H1 (cell line): ENCODE measurements at places on chromosomes 11 and 22. TPM values are rescaled to one million over a fixed set of nuclear protein-coding genes. Genes with fewer than 3 reads are reported as not detected.

DNA sequence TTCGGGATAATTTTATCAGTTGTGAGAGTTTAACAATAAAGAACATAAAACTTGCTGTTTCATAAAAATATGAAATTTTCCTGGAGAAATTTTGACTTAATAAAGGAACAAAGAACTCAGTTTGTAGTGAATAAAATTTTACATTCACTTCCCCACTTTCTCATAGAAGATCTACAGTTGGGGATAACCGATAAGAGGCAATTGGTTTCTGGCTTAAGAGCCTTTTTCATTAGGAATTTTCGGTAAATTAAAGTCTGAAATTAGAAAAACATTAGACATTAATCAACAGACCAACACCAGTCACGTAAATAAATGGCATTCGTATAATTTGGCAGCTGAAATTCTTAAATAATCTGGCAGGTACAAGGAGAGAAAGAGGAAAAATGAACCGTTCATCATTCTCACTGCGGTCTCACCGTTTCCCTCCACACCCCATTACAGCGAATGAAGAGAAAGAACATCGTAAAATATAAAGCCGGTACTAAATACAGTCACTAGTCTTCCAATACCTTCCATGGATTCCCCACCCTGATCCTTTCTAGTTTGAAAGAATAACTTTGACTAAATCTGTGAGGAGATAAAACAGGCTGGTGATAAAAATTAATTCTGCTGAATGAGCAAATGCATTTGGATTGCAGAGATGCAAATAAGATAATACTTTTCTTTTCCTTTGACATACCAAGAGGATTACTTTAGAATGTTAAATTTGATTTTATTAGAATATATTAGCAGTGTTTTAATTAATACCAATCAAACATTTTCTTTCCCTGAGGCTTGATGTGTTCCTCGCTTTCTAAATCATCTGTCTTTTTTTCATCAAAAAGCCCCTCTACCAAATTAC lies 19.5 kb downstream of the BLID start:
- DNase-seq: no peak

The RSF1 gene
- 79.3 and 87.9 TPM in 2 replicates for total RNA-seq

- peak; percentile 60 for DNase-seq
Measured at GRCh38 chr11:124745270-124745834, 5.6 kb downstream of the NRGN start.

DNA sequence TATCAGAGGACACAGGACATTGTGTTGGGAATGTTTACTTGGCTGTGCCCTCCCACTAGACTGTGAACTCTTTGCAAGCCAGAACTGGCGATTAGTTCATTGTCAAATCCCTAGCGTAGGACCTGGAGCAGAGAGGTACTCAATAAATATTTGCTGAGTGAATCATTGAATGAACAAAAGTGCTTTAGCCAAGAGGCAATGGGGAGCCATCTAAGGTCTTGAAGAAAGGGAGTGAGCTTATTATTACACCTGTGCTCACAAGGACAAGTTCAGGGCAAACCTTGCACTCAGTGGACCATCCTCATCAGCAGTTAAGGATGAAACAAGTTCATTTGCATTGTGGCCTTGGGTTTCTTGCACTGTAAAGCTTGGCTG lies 1.1 kb upstream of the RASSF10 start:
- no peak for DNase-seq

- no peak for DNase-seq
Measured at GRCh38 chr11:28366549-28367346, 258.6 kb downstream of the METTL15 start.
